ENCODE measurements at places on chromosomes 5 and 9. TPM values are rescaled to one million over a fixed set of nuclear protein-coding genes. Genes with fewer than 3 reads are reported as not detected.

The IL4 gene
- not detected for total RNA-seq

The SLC25A2 gene
- total RNA-seq: 1.8 TPM

The MEF2C gene
- total RNA-seq: 22.7 TPM

The PCDHB13 gene
- total RNA-seq: 2.6 TPM

The KIAA0825 gene
- 1.2 TPM for total RNA-seq

The GNPDA1 gene
- total RNA-seq: 1.6 TPM

The FAM151B gene
- not detected for total RNA-seq

The PLAA gene
- total RNA-seq: 12.0 TPM

The DBH gene
- total RNA-seq: not detected

The TAF11L5 gene
- not detected for total RNA-seq

The PLK2 gene
- total RNA-seq: 6.0 TPM

The REEP2 gene
- total RNA-seq: 3.5 TPM

The TSLP gene
- total RNA-seq: 0.27 TPM

The TPPP gene
- 2.2 TPM for total RNA-seq

The ZFP62 gene
- 20.9 TPM for total RNA-seq

The GABRP gene
- total RNA-seq: 0.32 TPM

The ANGPTL2 gene
- 11.0 TPM for total RNA-seq

The PCDHB12 gene
- total RNA-seq: 0.40 TPM

The PCDHA9 gene
- total RNA-seq: 1.00 TPM

The KCNMB1 gene
- total RNA-seq: 10.0 TPM

The FRMPD1 gene
- 4.6 TPM for total RNA-seq

The ADAMTS19 gene
- total RNA-seq: 0.16 TPM

The CA9 gene
- total RNA-seq: not detected

The INSYN2B gene
- total RNA-seq: not detected

The ENTR1 gene
- total RNA-seq: 42.2 TPM

The IL7R gene
- total RNA-seq: 9.1 TPM

The CDKN2B gene
- total RNA-seq: 329 TPM

The CARTPT gene
- total RNA-seq: not detected

The LECT2 gene
- not detected for total RNA-seq

The GGTA1 gene
- not detected for total RNA-seq

The GABRA6 gene
- not detected for total RNA-seq

The PNPLA7 gene
- total RNA-seq: 95.4 TPM

The PDGFRB gene
- 20.8 TPM for total RNA-seq

The IFNA6 gene
- total RNA-seq: not detected

The MUSK gene
- total RNA-seq: 5.6 TPM

The CCDC187 gene
- total RNA-seq: 1.1 TPM

All from transverse colon (tissue), 4 donors.